NCI-H446 treated with DMSO at 0.1 percent for 48 hours (cell line): ENCODE measurements at places on chromosomes 16 and 17.

GRCh38 chr16:24015923-24016322, 180.1 kb downstream of the PRKCB start:
- no peak for DNase-seq

GRCh38 chr16:80208015-80208414, 332.8 kb upstream of the DYNLRB2 start:
- DNase-seq = no peak

DNA sequence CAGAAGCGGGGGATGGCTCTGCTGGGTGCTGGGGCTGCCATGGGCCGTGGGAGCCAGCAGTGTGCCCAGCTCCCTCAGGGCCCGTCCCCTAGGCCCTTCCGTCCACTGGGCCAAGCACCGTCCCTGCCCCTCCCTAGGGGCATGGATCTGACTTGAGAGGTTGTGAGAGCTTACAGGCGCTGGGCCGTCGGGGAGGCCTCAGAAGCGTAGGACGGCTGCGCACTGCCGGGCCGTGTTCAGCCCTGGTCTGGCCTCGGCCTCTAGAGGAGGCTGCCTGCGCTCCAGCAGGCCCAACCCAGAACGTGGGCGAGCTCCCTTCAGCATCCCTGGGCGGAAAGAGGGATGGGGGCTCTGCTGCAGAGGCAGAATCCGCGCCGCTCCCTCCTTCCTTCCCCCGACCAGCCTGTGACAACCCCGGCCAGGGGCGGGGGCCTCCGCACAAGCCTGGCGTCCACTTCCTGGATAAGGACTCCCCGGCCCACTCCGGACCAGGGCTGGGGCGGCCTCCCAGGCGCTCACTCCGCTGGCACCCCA, 685 bp upstream of the MPG start:
- DNase-seq = no peak

DNA sequence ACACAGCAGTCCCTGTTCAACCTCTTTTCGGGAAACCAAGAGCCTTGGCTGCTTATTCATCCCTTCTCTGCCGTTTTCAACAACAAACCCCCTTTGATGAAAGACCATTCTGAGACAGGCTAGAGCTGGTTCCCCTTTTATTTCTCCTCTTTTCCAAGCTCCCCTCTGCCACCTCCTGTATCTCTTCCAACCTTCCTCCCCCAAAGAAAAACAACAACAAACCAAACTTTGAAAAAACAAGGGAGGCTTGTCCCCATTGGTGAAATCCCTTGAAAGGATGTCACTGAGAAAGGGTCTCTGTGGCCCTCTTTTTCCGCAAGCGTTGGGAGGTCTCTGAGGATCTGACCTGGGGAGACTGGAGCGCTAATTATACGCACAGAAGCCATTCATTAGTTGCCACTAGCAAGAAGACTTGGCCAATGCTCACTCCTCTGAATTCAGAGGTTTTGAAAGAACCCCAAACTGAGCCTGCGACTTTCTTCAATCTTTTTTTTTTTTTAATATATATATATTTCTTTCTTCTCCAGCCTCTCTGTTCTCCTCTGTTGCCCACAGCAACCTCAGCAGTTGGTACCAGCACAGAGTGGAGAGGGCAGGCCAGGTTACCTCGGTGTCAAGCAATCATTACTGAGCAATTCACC, 101.4 kb downstream of the PITPNC1 start:
- no peak for DNase-seq

DNA sequence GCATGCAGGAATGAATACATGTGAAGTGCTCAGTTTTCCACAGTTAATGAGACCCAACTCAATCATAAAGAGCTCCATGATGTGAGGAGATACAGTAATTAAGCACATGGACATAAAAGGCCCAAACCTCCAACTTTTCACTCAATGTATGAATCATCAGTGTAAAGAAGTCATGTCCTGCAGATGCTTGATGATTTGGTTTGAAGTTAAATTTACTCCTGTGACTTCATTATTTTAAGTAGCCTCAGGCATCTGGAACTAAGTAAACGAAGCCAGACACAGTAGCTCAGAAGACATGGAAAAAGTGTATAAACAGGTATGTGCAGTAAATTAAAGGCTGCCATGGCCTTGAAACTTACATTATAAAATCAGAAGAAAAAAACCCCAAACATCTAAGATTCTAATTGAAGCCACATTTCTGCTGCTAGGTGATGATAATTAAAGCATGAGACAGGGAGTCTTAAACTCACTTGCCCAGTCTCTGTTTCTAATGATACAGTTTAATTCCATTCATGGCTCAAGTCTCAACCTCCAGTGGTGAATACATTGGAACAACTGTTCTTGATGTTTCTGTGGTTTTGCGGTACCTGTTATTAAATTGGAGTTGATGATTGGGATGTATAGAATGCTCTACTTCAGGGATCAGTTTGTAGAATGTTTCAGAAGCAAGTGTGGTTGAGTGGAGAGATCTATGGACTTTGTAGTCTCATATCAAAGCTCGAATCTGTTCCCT, 28.9 kb upstream of the CCL2 start:
- DNase-seq = no peak
